CD8-positive, alpha-beta memory T cell (primary cell): ENCODE measurements at places on chromosomes 7 and 10. TPM values are rescaled to one million over a fixed set of nuclear protein-coding genes. Genes with fewer than 3 reads are reported as not detected.

SPDYE3 gene
- total RNA-seq: not detected

ELFN1 gene
- total RNA-seq: 0.22 TPM

DNA sequence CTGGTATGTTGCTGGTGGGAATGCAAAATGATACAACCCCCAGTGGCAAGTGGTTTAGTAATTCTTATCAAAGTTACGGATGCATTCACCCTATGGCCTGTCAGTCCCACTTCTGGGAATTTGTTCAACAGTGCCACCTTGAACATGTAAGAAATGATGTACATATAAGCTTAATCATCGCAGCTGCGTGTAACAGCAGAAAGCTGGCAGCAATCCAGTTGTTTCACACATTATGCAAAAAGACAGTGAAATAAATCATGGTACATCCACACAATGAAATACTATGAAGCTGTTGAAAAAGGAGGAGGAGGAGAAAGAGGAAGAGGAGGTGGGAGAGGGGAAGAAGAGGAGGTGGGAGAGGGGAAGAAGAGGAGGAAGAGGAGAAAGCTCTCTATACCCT, 76.2 kb upstream of the MYL10 start:
- no peak for DNase-seq

DNA sequence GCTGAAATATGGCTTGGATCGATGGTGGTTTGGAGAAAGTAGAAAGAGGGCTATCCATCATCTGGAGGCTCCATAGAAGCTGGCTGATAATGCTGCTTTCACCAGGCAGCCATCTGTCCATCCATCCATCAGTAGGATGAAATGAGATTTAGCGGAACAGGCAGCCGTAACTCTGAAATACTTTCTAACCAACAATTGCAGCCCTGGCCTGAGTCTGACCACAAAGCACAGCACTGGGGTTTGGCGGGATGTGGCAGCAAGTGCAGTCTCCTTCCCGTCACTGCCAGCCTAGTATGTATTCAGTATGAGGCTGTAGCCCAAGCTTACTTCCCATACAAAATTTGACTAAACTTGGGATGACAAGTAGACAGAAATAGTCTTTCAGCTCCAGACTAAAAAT, 38.0 kb downstream of the R3HCC1L start:
- no peak for DNase-seq

DNA sequence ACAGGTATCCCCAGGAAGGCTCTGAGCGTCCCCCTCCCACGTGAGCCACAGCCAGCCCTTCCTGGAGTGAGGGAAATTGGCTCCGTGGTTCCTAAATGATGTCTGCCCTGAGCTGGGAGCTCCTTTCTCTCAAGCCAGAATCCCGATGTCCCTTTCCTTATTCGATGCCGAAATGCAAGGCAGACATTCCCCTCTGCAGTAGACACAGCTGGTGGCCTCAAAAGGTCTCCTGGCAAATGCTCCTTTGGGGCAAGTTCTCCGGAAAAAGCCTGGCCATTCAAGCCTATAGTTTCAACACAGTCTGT, 98.9 kb downstream of the HIP1 start:
- DNase-seq: no peak

GRCh38 chr7:79063019-79063698, 390.3 kb downstream of the MAGI2 start:
- DNase-seq: no peak

DNA sequence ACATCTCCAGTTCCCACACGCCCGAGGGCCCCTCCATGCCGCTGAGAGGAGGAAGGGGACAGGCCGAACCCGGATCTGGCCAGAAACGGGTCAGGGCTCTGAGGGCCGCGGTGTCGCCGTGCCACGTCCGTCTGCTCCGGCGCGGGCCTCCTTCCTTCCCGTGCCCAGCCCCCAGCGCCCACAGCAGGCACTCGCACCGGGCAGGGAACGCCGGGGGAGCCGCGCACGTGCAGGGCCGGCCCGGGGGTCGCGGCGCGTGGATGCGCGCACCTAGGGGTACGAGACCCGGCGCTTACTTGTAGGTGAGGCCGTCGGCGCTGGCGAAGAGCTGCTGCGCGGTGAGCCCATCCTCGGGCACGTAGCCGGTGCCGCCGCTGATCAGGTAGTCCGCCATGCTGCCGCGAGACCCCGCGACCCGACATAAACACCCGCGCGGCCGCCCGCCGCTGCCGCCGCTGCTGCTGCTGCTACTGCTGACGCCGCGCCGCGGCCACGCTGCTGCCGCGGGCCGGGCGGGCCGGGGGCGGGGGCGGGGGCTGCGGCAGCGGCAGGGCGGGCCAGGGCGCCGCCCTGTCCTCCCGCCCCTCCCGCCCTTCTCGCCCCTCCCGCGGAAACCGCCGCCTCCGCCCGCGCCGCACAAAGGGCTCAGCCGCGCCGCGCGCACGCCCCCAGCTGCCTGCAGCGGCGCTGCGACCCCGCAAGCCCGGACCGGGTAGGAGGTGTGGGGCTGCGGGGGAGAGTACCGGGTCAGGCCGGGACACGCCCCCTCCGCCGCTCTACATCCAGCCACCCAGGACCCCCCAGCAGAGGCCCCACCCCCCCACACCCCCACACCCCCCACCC, 4.1 kb downstream of the IMPDH1 start:
- peak; percentile 58 for DNase-seq

TSPAN13 gene
- 0.97 TPM for total RNA-seq

SPDYE8 gene
- not detected for total RNA-seq

DNA sequence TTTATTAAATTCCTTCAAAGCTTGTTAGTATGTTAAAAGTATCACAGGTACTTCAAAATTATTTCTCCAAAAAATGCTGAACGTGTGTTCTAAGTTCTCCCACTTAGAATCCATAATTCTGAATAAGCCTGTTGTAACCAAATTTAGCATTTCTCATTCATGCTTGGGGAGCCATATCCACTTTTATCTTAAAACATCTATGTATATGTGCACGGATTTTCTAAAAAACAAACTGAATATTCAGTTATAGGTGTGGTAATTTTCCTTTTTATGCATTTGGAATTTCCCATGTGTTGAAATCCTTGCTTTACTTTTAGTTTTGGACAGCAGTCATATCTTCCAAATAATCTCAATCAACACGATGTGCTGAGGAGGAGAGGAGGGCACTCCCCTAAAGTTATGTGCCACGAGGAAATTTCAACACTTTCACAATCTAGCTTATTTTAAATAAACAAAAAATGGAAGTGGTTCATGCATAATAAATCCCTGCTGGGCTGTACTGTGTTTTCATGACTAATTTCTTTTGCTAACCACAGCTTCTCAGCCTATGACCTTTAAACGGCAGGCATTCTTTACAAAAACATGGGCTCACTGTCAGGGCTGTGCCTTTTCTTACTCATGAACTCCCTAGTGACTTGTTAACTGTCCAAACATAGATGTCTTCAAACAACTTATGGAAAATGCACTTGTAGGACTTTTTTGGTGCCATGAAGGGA, 380.3 kb upstream of the SEMA3C start:
- no peak for DNase-seq

UPK3BL2 gene
- total RNA-seq: 7.7 TPM

DNA sequence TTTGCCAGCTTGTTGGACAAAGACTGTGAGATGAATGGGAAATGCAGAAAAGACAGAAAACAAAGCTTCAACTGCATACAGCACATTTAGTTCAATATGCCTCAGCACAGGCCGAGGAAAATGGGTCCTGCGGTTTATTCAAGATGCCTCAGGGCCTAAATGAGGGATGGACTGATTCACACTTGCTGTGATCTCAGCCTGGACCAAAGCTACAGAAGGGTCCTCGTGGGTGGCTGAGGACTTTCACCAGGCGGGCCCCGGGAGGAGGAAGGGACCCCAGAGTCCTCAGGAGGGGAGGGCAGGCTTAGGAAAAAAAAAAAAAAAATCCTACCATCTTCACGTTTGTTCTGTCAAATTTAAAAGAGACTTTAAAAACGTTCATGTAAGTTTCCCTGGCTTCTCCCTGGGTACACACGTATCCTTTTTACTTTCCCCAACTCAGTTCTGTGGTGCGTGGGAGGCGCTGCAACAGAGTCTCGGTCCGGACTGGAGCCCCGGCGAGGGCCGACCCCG, 624 bp upstream of the ZNF783 start:
- DNase-seq: no peak

- no peak for DNase-seq
Measured at GRCh38 chr7:33707427-33707826, 197.9 kb upstream of the BMPER start.

ZPBP gene
- total RNA-seq: 0.22 TPM

DNA sequence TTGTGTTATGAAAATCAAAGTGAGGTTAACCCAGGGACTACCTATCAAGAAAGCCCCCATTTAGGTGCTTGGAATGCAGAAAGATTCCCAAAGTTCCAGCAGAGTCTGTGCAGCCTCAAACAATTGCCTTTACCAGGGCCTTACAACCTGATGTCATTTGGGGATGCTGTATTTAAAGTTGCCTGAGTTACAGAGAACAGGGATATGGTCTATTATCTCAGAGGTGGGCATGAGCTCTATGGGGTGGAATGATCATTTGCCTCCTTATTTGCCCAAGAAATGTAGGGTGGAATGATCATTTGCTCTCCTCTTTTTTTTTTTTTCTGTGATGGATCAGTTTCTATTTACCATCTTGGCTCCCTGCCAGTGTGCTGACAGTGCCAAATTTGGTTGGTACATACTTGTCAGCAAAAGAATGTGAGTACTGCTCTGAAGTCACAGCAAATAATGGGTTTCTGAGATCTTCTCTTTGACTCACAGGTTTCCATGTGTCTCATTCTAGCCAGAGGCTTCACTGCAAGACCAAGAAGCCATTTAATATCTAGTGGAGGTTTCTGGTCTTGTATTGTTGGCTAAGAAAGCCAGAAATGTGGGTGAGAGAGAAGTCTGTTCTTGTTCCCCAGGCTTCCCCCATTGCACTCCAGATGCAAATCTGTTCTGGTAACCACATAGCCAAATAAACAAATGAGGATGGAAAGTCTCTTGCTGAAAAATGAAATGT, 45.5 kb upstream of the ZNRF2 start:
- DNase-seq: no peak

- DNase-seq: peak; percentile 62
Measured at GRCh38 chr7:102431617-102432298, 1.6 kb upstream of the ORAI2 start.

PRKAR1B gene
- total RNA-seq: 32.4 TPM

GRCh38 chr7:3787717-3788264, 486.7 kb downstream of the SDK1 start:
- no peak for DNase-seq

DNA sequence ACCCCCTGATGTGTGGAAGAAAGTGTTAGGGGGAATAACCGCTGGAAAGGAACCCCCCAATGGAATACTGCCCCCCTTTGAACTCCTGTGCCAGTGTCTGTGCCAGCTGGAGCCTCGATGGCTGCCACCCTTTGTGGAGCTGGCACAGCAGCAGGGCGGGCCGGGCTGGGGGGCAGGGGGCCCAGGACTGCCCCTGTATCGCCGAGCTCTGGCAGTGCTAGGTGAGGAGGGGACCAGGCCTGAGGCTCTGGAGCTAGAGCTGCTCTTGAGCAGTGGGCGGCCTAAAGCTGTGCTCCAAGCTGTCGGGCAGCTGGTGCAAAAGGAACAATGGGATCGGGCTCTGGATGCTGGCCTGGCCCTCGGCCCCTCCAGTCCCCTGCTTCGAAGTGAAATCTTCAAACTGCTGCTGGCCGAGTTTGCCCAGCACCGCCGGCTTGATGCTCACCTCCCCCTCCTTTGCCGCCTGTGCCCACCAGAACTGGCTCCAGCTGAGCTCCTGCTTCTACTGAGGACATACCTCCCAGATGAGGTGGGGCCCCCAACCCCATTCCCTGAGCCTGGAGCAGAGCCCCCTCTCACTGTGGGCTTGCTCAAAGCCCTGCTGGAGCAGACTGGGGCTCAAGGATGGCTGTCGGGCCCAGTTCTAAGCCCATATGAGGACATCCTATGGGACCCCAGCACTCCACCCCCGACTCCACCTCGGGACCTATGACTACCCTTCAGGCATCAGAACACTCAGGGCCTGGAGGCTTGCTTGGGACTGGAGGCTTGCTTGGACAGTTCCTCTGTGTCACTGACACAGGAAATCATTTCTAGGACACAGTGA, 2.2 kb downstream of the HPS6 start:
- no peak for DNase-seq

ARL3 gene
- 8.7 TPM for total RNA-seq

DNA sequence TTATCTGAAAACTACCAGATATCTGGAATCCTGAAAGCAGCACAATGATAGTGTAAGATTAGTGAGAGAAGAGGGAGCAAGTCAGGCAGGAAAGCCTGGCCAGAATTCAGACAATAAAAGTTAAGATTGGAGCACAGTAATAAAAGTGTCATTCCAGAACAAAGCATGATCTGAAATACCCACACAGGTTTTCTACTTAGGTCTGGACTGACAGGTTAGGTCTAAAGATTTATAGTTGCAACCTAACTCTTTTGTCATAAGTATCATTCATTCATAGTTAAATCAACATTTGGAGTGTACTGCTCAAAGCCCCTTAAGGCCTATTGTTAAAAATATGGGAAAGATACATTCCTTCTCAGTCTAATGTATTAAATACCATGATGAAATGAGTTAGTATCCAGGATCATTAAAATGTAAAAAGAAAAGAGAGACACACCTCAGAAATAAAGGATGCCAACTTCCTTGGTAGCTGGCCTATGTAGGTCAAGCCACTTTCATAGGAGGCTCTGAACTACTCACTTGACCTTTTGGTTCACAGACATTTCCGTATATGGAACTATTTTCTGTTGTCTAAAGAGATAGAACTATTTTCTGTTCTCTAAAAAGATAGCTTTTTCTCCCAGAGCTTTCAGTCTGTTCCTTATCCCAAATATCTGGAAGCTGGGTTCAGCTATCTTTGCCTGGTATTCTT, 105.2 kb downstream of the FAS start:
- DNase-seq: no peak

GRCh38 chr10:13670311-13670710, 83.5 kb downstream of the PRPF18 start:
- no peak for DNase-seq

DNA sequence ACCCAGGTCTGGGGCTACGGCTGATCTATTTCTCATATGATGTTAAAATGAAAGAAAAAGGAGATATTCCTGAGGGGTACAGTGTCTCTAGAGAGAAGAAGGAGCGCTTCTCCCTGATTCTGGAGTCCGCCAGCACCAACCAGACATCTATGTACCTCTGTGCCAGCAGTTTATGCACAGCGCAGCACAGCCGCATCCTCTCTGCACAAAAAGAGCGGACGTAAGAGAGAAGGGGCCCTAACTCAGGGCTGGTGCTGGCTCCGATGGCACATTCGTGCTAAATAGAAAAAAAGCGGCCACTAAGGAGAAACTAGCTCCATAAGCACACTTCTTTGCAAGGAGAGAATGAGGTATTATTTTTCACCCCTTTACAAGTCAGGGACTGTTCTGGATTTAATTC, 28.3 kb upstream of the PRSS1 start:
- DNase-seq: no peak
